ENCODE measurements at places on chromosomes 2 and 18.

GRCh38 chr2:98537390-98538126 is 70.8 kb downstream of the COA5 start:
- DNase-seq, result no peak

DNA sequence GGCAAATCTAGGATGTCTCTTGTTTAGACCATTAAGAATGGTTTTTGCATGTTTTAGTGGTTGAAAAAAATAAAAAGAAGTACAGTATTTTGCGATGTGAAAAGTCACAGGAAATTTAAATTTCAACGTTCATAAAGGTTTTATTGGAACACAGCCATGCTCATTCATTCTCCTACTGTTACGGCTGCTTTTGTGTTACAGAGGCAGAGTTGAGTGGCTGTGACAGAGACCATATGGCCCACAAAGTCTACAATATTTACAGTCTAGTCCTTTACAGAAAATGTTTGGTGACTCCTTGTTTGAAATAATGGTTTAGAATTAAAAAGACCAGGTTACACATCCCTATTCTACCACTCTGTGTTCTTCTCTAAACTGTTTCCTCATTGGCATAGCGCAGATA is 48.1 kb downstream of the MYOM1 start:
- no peak for DNase-seq

DNA sequence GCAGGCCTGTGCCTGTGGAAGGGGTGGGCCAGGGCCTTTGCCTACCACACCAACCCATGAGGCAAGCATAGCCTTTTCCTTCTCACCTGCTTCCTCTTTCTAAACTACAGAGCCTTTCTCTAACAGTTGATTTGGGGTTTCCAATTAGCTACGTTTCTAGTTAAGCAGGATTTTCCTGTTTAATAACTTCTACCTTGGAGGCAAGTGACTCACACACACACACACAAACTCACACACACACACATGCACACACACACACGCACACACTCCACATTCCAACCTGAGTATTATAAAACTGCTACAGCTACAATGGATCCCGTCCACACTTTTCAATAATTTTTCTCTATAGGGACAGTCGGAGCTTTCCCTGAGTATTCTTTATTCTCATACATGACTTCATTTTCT is 84.9 kb downstream of the SOX11 start:
- DNase-seq, result no peak

- DNase-seq, result no peak
These were observed 37.6 kb downstream of the CENPO start for GRCh38 chr2:24830786-24831185.

- DNase-seq, result peak; percentile 35
These were observed 57.2 kb downstream of the MAP4K3 start for GRCh38 chr2:39379643-39380524.

GRCh38 chr18:37253394-37254235 is 312.0 kb downstream of the CELF4 start:
- no peak for DNase-seq

DNA sequence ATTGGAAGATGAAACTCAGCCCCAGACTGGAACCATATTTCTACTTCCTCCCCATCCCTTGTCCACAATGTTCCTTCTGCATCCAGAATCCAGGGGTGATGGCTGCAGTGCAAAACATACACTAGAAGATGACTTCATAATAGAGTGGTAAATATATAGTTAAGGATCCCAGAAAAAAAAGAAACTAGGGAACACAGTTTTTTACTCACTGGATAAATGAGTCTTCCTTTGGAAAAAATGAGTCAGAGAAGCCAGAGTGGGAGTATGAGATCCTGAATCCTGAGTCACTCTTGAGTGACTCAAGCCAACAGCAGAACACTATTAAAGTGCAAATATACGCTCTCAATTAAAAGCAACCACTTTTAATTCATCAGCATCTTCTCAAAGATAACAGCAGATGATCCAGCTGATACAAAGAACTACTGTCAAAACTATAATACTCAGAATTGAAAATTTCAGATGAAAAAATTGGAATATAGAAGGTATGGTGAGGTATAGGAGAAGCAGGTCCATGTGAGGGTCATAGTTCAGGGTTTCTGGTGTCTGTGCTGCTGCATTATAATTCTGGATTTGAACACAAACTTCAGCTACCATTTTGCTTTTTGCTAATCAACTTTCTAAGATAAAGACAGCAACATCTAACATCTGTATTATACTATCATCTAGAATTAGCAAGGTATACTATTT is 987.2 kb upstream of the CDH2 start:
- peak; percentile 94 for DNase-seq

DNA sequence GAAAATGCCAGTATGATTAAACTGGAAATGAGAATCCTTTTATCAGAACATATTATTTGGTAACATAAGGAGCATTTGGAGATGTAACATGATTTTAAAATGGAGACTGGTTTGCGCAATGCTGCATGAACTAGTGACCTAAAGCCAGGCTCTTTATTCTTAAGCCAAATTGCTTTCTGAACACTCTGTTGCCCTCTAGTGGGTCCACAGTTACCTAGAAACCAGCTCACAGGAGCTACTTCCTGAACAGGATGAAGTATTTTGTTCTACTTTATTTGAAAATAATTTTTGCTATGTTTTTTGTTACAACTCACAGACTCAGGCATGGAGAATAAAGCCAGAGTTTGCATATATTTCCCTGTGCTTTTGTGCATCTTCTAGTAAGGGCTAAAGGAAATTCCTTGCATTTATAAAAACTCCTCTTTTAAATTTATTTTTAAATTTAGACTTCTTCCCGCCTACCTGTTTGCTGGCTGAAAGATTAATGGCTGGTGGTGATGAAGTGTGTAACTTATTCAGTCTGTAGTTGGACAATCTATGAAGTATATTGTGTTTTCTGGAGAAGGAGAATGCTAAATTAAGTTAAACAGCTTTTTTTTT is 146.7 kb downstream of the PARD3B start:
- DNase-seq, result peak; percentile 83
